Activated CD4-positive, alpha-beta T cell treated with anti-CD3 and anti-CD28 coated beads for 24 hours (primary cell): ENCODE measurements at places on chromosomes 4 and X.

DNA sequence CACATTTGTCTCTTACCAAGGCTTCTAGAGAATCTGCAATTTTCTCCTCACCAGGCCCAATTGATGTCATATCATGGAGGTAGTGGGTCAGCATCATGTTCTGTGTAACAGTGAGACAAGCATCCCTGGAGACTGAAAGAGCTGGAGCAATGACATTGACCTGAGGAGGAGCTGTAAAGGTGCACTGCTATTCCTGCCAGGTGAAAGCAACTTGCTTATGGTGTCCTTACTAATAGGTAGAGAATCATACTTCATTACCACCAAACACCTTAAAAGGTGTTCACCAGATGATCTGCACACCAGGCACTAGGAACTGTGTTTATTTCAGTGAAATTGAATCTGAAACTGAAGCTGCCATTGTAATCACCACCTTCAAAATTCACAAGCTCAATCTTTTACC lies 188.7 kb downstream of the AFAP1 start:
- no peak for DNase-seq

DNA sequence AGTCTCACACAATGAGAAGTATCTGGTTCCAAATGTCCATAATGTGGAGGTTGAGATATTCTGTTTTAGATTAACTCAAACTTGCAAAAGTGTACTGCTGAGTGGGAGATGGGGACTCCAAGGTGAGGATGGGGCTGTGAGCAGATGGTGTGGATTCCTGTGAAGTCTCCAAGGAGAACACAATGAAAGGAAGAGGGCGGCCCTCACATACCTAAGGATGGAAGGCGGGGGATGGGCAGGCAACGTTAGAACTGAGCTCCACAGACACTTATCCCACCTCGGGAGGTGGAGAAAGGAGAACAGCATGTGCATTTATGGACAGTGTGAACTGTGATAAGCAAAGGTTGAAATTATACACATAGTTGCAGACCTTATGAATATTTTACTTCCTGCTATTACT lies 9.9 kb upstream of the SPATA4 start:
- no peak for DNase-seq

DNA sequence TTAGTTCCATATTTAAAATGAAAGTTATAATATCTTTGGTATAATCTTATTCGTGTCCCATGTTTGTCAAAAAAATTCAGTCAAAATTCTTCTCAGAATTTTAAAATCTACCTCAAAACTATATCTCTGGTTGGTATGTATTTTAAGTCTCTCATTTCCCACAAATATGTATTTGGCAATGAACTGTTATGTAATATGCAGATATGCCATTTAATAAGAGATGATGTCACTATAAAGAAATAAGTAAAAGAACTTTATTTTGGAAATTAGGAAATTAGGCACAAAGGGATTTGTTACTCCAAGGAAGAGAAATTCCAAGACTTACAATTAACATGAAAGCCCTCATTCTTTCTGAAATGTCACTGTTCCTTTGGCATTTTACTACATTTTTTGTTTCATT lies 15.3 kb downstream of the SNCA start:
- no peak for DNase-seq

DNA sequence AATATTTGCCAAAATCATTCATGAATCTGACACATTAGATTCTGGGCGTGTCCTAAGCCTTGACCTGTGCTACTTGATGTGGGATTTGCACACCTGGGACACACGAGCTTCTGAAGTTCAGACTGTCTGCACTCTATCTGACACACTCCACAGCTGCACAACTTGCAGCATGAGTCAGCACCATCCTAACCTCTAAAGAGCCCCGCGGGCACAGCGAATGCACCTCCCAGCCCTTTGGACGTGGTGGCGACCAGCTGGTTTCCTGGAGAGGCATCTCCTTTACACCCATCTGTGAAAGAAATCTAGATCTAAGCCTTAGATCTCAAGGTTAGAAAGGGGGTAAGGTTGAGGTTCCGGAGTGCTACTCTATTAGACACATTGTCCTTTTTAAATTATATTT lies 69.2 kb downstream of the SORBS2 start:
- DNase-seq = no peak

GRCh38 chr4:60944060-60944459 lies 256.1 kb upstream of the ADGRL3 start:
- no peak for DNase-seq
